ENCODE measurements at places on chromosomes 16 and 17.

DNA sequence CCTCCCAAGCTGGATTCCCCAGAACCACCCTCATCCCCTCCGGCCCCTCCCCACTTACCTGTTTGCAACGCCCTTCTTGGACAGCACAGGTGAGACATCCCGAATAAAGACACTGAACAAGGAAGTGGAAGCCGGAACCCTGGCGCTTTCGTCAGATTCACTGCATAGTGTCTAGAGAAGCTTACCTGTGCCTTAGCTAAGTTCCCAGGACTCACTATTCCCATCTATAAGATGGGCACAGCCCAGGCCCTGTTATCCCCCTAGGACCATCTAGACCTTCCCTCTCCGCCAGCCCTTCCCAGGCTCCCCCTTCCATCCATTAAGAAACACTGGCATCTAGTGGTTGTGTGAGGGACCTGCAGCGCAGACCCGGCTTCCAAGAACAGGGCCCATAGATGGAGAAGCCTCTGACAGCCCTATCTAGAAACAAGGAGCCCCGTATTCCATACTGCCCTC, 26.9 kb upstream of the RPL38 start:
- DNase-seq = no peak

- DNase-seq = no peak
These were observed 28.6 kb downstream of the PMP22 start for GRCh38 chr17:15236281-15237105.

DNA sequence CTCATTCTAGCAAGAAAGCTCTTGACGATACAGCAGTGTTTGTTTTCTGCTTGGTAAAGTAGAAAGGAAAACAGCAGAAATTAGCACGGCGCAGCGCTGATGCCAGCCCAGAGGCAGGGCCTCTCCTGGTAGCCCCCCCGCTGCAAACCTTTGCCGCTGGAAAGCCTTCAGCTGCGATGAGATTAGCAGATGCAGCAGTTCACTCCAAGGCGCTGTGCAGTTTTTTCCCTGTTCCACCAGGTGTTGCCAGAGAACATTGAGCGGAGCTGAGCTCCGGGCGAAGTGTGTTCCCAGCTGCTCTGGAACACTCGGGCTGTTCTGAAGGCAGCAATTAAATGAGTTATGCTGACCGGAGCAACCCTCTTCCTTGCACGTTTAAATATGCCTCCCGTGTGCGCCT, 72.5 kb downstream of the RBFOX1 start:
- DNase-seq = no peak

DNA sequence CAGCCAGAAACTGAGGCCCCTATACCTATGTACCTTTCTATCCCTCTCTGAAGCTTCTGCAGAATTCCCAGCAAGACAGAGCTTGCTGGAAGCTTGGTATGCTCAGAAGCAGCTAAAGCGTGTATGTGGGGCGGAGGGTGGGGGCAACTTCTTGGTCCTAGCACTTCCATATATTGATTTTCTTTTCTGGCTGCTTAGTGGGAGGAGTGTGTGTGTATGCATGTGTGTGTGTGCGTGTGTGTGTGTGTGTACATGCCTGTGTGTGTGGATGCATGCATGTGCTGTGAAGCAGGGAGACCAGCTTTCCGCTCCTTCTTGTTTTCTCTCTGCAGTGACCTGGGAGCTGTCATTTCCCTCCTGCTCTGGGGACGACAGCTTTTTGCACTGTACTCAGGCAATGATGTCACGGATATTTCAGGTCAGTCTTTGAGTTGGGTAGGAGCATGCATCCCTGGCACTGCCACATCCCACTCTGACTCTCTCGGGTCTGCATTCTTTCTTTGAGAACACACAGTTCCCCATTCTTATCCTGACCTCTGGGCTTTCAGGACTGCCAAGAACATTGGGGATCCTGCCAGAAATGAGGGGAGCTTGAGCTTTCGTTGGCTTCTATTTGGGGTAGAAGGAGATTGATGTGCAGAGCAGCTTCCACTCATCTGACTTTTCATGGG, 10.7 kb downstream of the HPR start:
- no peak for DNase-seq

GRCh38 chr16:57422026-57422944, 17.7 kb downstream of the CCL17 start:
- no peak for DNase-seq
